GM06990 (cell line): ENCODE measurements at places on chromosomes 5 and 9.

DNA sequence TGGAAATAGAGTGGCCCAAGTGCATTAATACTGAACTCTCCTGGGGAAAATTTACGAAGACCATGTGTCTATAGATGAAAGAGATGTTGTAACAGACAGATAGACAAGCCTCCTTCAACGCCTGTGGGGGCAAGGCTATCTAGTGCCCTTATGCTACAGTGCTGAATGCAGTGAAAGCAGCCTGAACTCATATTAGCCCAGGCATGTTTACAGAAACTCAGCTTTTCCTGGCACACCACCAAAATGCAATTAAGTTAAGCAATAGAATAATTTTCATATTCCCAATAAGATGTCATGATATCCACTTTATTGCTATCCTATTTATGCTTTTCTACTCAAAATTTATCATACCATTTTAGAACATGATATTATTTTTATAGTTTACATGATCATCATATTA lies 277.0 kb downstream of the DIRAS2 start:
- no peak for DNase-seq

DNA sequence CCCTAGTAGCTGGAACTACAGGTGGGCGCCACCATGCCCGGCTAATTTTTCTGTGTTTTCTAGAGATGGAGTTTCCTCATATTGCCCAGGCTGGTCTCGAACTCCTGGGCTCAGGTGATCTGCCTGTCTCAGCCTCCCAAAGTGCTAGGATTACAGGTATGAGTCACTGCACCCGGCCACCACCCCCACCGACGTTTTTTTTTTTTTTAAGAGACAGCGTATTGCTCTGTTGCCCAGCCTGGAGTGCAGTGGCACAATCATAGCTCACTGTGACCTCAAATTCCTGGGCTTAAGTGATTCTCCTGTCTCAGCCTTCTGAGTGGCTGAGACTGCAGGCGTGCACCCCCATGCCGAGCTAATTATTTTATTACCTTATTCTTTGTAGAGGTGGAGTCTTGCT lies 38.2 kb downstream of the WDR70 start:
- no peak for DNase-seq

DNA sequence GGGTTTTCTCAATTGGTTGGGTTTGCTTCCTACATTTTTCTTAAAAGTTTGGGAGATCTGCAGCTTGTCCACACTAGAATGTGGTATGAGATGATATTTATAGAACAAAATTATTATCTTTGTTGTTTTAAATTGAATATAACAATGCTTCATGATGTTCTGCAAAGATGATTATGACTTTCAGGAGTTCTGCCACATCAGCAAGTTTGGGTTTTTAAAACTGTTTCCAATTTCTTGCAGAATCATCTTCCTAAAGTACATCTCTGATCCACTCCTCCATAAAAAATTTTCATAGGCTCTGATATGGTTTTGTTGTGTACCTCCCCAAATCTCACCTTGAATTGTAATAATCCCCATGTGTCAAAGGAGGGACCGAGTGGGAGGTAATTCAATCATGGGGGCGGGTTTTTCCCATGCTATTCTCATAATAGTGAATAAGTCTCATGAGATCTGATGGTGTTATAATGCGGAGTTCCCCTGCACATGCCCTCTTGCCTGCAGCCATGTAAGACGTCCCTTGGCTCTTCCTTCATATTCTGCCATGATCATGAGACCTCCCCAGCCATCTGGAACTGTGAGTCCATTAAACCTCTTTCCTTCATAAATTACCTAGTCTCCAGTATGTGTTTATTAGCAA lies 119.1 kb upstream of the PTGER4 start:
- no peak for DNase-seq

DNA sequence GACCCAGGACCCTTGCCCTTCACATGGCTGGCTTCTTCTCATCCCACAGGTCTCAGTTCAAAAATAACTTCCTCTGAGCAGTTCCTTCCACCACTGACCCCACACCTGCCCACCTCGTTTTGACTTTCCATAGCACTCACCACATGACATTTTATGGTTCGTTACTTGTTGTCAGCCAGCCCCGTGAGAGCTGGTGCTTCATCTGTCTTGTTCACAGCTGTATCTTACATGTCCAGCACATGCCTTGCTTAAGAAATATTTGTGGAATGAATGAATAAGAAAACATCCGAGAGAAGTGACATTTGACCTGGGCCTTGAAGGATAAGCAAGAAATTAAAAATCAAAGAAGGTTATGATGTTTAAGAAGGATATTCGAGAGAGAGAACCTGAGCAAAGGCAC lies 193.9 kb downstream of the RFK start:
- no peak for DNase-seq

GRCh38 chr5:124650147-124650561 lies 96.3 kb downstream of the ZNF608 start:
- DNase-seq, result peak; percentile 78

GRCh38 chr9:91075279-91075678 lies 273.7 kb downstream of the SYK start:
- DNase-seq, result no peak

DNA sequence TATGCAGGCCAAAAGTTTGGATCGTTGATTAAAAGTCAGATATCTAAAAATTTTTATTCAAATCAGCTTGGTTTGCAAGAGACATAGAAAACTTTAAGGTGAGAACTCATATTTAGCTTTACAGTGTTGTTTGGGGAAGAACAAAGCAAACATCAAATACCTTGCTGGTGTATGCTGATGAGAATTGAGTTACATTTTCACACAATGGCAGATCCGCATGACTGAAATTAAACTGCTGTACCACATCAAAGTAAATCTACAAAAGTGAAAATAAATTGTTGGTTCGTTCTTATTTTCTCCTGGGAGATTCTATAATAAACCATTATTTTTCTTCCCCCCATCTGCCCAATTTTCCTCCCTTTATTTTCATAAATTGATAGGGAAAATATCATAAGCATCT lies 198.2 kb upstream of the PCSK5 start:
- no peak for DNase-seq

- no peak for DNase-seq
These were observed 1.6 kb downstream of the NREP start for GRCh38 chr5:111755345-111755941.

DNA sequence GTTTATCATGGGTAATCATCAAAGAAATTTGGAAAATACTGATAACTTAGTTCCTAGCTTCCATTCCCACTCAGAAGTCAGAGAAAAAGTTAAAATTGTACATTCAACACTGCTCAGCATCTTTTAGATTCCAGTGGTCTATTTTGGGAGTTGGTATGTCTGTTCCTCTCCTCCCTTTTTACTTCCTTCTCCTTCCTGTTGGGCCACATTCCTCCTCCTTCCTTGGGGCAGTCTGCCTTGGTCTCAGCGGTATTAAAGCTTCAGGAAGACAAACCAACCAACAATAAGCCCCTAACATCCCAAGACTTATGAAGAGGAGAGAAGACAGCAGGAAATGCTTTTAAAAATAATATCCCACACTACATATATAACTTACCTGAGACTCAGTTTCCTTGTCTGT lies 49.9 kb upstream of the SSBP2 start:
- no peak for DNase-seq
